ENCODE measurements at places on chromosomes 3 and 15. TPM values are rescaled to one million over a fixed set of nuclear protein-coding genes. Genes with fewer than 3 reads are reported as not detected.

The NEDD4 gene
- 18.8 TPM for total RNA-seq

The GPR15 gene
- total RNA-seq: not detected

The CSPG5 gene
- 3.2 TPM for total RNA-seq

The IL20RB gene
- 1.7 TPM for total RNA-seq

The LTK gene
- total RNA-seq: not detected

The CHRNA5 gene
- total RNA-seq: 52.4 TPM

The MUC4 gene
- total RNA-seq: 0.03 TPM

The MYZAP gene
- 1.1 TPM for total RNA-seq

The LCTL gene
- total RNA-seq: not detected

The FBXO40 gene
- not detected for total RNA-seq

The EIF4A2 gene
- 219 TPM for total RNA-seq

The TLE3 gene
- 132 TPM for total RNA-seq

The BFSP2 gene
- total RNA-seq: 0.67 TPM

The REC114 gene
- total RNA-seq: not detected

The LRRC31 gene
- not detected for total RNA-seq

The PDIA3 gene
- total RNA-seq: 538 TPM

The CELF6 gene
- not detected for total RNA-seq

The SLC22A13 gene
- total RNA-seq: 0.33 TPM

The SUSD5 gene
- total RNA-seq: 16.3 TPM

The ERC2 gene
- total RNA-seq: 0.33 TPM

The EPB42 gene
- 0.10 TPM for total RNA-seq

The LRRC58 gene
- 29.5 TPM for total RNA-seq

The PLA1A gene
- total RNA-seq: not detected

The GABRG3 gene
- total RNA-seq: not detected

The CNTN6 gene
- total RNA-seq: not detected

The FOXB1 gene
- 0.64 TPM for total RNA-seq

The ARGFX gene
- not detected for total RNA-seq

The LRRC49 gene
- 8.3 TPM for total RNA-seq

The UROC1 gene
- not detected for total RNA-seq

The CCDC80 gene
- total RNA-seq: 0.64 TPM

The CLDN1 gene
- 30.9 TPM for total RNA-seq

The FANCD2OS gene
- not detected for total RNA-seq

The CADM2 gene
- total RNA-seq: 0.64 TPM

The GOLGA8B gene
- total RNA-seq: 161 TPM

The CHL1 gene
- total RNA-seq: not detected

The PLSCR5 gene
- total RNA-seq: not detected

The ABHD14A gene
- total RNA-seq: 11.3 TPM

The SLC27A2 gene
- 0.18 TPM for total RNA-seq

The LRRC57 gene
- 39.2 TPM for total RNA-seq

The GNAT1 gene
- not detected for total RNA-seq

The TMEM212 gene
- total RNA-seq: not detected

The ZMYND10 gene
- total RNA-seq: 3.6 TPM

The DLL4 gene
- 0.31 TPM for total RNA-seq

The DAZL gene
- total RNA-seq: not detected

The CAPN3 gene
- total RNA-seq: 0.31 TPM

Measured in Panc1 (cell line).